Progenitor cell of endocrine pancreas (in vitro differentiated cells): ENCODE measurements at places on chromosomes 16 and 17. TPM values are rescaled to one million over a fixed set of nuclear protein-coding genes. Genes with fewer than 3 reads are reported as not detected.
A peak's percentile ranks its signal among the peaks of the same experiment; 100 is the strongest.

DNA sequence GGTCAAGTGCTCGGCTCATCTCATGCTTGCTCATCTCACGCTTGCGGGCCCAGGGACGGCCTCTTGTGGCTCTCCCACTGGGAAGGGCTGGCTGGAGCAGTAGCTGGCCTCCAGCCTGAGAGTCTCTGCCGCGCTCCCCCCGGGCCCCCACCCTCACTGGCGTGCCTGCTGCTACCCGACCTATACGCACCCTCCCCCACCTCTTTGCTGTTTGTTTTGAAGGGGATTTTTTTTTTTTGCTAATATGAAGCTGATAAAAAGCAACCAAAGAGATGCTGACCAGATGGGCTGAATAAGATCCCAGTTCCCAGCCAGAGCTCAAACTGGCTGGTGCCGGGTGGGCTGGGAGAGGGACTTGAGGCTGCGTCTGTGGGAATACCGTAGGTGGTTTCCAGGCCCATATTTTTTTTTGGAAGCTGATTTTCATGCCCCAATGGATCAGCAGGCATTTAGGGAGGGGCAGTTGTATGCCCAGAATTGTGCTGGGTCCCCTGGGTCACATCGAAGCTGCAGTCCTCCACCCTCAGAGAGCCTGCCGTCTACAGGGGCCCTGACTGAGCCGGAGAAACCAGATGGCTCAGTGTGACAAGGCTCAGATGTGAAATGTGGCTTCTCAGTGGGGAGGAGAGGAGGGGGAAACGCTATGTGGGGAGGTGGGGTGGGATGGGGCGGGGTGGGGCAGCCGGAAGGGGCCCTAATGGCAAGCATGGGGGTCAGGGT lies 115.0 kb downstream of the RAP1GAP2 start:
- peaks cover 26% of the 10 kb centered on the region for H3K36me3 ChIP-seq
- no peak overlapping the region for H3K4me3 ChIP-seq
- no peak for DNase-seq
- H3K27ac ChIP-seq, result peak overlapping the region; percentile 84
- no peaks in the 10 kb centered on the region for H3K27me3 ChIP-seq
- H3K4me1 ChIP-seq, result peaks cover 23% of the 10 kb centered on the region

DNA sequence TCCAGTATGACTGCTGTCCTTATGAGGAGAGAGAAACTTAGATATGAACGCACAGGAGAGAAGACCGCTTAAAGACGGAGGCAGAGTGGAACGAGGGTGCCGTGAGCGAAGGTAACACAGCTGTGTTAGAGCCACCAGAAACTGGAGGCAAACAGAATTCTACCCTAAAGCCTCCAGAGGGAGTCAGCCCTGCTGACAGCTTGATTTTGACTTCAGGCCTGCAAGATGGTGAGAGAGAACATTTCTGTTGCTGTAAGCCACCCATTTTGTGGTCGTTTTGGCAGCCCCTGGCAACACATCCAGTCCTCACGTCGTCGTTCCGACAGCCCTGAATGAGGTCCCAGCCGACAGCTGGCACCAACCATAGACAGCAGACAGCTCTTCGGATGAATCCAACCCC lies 2.8 kb upstream of the SPATA2L start:
- H3K36me3 ChIP-seq, result no peaks in the 10 kb centered on the region
- H3K4me1 ChIP-seq, result peaks cover 6% of the 10 kb centered on the region
- peaks cover 6% of the 10 kb centered on the region for H3K27me3 ChIP-seq

GRCh38 chr17:50569592-50569991 lies 9.1 kb downstream of the CACNA1G start:
- no peak for DNase-seq
- H3K27ac ChIP-seq, result no peak overlapping the region
- H3K36me3 ChIP-seq, result no peaks in the 10 kb centered on the region
- H3K4me3 ChIP-seq, result no peak overlapping the region

DNA sequence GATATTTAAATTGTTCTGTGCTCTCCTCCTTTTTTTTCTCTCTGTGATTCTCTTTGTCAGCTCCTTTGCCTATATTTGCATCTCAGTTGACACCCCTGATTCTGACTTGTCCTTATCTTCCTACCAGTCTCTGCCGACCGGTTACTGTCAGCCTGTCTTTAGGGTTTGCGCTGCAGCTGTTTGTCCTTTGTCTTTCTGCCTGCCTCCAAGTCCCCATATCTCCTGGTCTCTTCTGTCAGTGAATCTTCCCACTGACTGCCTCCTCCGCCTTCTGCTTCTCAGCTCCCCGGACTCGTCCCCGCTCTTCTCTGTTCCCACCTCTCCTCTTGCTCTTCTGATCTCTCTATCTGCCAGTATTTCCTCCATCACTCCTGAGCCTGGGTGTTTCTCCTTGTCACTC lies 5.2 kb downstream of the TLCD2 start:
- DNase-seq, result no peak
- H3K27me3 ChIP-seq, result peaks cover 13% of the 10 kb centered on the region
- no peaks in the 10 kb centered on the region for H3K36me3 ChIP-seq
- H3K4me3 ChIP-seq, result no peak overlapping the region

GRCh38 chr17:69710926-69711325 lies 296.4 kb downstream of the MAP2K6 start:
- H3K27me3 ChIP-seq, result no peaks in the 10 kb centered on the region
- no peaks in the 10 kb centered on the region for H3K36me3 ChIP-seq
- H3K4me1 ChIP-seq, result peaks cover 30% of the 10 kb centered on the region
- no peak overlapping the region for H3K27ac ChIP-seq

GRCh38 chr16:76292218-76292617 lies 15.0 kb downstream of the CNTNAP4 start:
- no peak for DNase-seq
- H3K36me3 ChIP-seq, result no peaks in the 10 kb centered on the region
- H3K4me1 ChIP-seq, result no peaks in the 10 kb centered on the region
- peak overlapping the region; percentile 31 for H3K27ac ChIP-seq

GRCh38 chr17:14672830-14673229 lies 371.9 kb downstream of the HS3ST3B1 start:
- no peaks in the 10 kb centered on the region for H3K4me1 ChIP-seq
- H3K4me3 ChIP-seq, result no peak overlapping the region
- H3K36me3 ChIP-seq, result peaks cover 2% of the 10 kb centered on the region
- H3K27ac ChIP-seq, result no peak overlapping the region

GRCh38 chr17:74070998-74071679 lies 132.3 kb upstream of the RPL38 start:
- H3K27ac ChIP-seq, result no peak overlapping the region
- H3K36me3 ChIP-seq, result no peaks in the 10 kb centered on the region
- H3K4me3 ChIP-seq, result no peak overlapping the region
- H3K27me3 ChIP-seq, result no peaks in the 10 kb centered on the region
- DNase-seq, result no peak

DNA sequence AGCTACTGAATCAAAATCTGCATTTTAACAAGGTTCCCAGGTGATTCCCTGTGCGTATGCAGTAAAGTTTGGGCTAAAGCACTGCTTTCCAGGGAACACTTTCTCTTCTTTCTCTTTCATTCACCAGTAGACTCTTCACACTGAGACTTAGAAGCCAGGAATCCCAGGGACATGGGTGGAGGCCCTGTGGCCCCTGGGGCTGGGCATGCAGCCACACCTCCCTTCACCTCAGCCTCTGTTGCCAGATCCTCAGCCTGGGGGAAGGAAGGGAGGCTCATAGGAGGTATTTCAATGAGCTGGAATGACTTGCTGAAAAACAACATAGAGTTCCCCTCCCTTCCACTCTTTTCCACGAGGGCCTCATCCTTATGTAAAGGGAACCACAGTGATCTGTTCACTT lies 1.2 kb downstream of the G6PC3 start:
- no peak for DNase-seq
- peaks cover 22% of the 10 kb centered on the region for H3K4me1 ChIP-seq
- H3K27me3 ChIP-seq, result no peaks in the 10 kb centered on the region
- peaks cover 4% of the 10 kb centered on the region for H3K36me3 ChIP-seq
- peak overlapping the region; percentile 93 for H3K27ac ChIP-seq
- H3K4me3 ChIP-seq, result peak overlapping the region; percentile 87

- H3K27me3 ChIP-seq, result no peaks in the 10 kb centered on the region
- H3K36me3 ChIP-seq, result no peaks in the 10 kb centered on the region
- no peak overlapping the region for H3K27ac ChIP-seq
- peaks cover 3% of the 10 kb centered on the region for H3K4me1 ChIP-seq
Measured at GRCh38 chr17:6941989-6942388, 53.9 kb upstream of the ALOX12 start.

The TGFB1I1 gene
- total RNA-seq, result 4.5 and 5.0 TPM in 2 replicates

GRCh38 chr16:22941970-22942501 lies 128.1 kb downstream of the HS3ST2 start:
- H3K36me3 ChIP-seq, result no peaks in the 10 kb centered on the region
- DNase-seq, result no peak
- peaks cover 25% of the 10 kb centered on the region for H3K27me3 ChIP-seq
- H3K4me3 ChIP-seq, result no peak overlapping the region
- no peak overlapping the region for H3K27ac ChIP-seq

DNA sequence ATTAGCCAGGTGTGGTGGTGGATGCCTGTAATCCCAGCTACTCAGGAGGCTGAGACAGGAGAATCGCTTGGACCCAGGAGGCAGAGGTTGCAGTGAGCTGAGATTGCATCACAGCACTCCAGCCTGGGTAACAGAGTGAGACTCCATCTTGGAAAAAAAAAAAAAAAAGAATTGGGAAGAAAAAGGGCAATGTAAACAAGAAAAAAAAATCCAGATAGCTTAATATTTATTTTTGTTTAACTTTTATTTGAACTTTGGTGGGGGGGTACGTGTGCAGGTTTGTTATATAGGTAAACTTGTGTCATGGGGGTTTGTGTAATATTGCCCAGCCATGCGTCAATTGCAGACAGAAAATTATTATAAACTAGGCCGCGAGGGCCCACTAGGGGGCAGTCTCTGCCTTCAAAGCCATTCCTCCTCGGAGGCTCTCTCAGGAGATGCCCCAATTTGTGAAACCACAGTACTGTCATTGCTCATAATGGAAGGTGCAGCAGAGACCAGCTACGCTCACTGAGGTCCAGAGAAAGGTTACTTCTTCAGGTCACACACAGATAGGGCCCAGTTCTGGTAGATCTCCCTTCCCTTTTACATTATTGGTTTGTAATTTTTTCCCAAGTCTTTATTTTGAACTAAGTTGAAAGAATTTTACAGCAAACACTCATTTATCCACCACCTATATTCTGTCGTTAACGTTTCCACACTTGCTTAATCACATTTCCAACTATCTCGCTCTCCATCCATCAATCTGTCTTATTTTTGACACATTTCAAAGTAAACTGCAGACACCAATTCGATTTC lies 206.2 kb downstream of the PRKCB start:
- peak; percentile 63 for DNase-seq
- no peak overlapping the region for H3K27ac ChIP-seq
- no peak overlapping the region for H3K4me3 ChIP-seq

The SEZ6L2 gene
- total RNA-seq, result 13.2 and 16.2 TPM in 2 replicates

DNA sequence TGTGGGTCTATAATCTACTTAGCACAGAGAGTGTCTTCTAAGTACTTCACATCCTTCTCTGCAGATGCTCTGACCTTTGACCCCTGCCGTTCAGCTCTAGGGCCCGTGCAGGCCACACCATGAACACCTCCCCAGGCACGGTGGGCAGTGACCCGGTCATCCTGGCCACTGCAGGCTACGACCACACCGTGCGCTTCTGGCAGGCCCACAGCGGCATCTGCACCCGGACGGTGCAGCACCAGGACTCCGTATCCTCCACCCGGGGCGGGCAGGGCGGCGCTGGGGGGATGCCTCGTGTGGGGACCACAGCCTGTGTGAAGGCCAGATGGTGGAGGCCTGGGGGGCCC lies 686 bp downstream of the MLST8 start:
- no peak for DNase-seq
- no peaks in the 10 kb centered on the region for H3K27me3 ChIP-seq
- peaks cover 4% of the 10 kb centered on the region for H3K36me3 ChIP-seq
- peaks cover 11% of the 10 kb centered on the region for H3K4me1 ChIP-seq
- H3K27ac ChIP-seq, result peak overlapping the region; percentile 16
